ENCODE measurements at places on chromosomes 11 and 22. TPM values are rescaled to one million over a fixed set of nuclear protein-coding genes. Genes with fewer than 3 reads are reported as not detected.

OR52E8 gene
- total RNA-seq, result not detected

DNA sequence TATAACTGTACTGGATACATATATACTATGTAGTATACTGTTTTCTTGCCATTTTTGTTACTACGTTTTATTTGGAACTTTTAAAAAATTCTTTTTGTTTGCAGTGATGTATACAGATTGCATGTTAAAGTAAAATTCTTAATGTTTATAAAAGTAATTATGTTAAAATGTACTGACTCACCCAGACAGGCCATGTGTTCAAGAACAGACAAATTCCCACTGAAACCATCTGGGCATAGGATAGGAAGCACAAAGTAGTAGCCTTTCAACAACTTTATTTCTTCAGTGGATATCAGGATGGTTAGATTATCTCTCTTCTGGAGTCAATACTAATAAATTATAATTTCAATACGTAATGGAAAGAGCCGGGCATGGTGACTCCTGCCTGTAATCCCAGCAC lies 19.8 kb downstream of the PRMT3 start:
- no peak for DNase-seq

DNA sequence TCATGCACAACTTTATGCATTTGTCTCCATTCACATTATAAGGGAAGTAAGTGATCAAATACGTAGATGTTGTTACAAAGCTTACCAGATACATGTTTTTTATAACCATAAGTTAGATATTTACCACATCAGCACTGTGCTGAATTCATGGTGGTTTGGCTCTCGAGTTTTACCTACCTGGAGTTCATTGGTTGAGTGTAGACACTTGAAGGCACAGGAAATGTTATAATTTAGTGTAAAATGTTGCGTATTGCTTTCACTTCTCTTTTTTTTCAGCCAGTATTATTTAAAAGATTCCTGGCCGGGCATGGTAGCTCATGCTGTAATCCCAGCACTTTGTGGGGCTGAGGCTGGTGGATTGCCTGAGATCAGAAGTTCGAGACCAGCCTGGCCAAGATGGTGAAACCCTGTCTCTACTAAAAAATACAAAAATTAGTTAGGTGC lies 53.1 kb upstream of the GRK2 start:
- no peak for DNase-seq

PGA5 gene
- not detected for total RNA-seq

Measured in glomerular endothelial cell (primary cell).